ENCODE measurements at places on chromosomes 1 and 21.
A peak's percentile ranks its signal among the peaks of the same experiment; 100 is the strongest.

DNA sequence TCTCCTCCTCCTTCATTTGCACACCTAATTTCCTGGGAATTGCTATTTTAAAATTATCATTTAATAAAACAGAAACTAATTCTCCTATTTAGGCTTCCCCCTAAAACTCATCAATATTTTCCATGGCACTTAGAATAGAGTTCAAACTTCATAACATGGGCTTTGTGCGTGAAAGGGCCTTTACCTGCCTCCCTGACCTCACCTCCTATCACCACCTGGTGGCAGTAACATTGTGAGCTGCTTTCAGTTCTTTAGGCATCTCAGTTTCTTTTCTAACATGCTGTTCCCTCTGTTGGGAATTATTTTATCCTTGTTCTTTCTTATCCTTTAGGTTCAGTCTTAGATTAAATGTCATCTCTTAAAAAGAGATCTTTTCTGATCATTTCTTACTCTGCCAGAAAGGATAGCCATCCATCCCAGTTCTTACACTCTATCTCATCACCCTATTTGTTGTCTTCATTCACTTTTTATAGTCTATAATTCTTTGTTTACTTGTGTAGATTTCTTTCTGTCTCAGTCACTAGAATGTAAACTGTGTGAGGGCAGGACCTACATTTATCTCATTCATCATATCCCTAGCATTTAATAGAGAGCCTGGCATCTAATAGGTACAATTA is 133.8 kb upstream of the KIAA1614 start:
- peak; percentile 32 for DNase-seq

DNA sequence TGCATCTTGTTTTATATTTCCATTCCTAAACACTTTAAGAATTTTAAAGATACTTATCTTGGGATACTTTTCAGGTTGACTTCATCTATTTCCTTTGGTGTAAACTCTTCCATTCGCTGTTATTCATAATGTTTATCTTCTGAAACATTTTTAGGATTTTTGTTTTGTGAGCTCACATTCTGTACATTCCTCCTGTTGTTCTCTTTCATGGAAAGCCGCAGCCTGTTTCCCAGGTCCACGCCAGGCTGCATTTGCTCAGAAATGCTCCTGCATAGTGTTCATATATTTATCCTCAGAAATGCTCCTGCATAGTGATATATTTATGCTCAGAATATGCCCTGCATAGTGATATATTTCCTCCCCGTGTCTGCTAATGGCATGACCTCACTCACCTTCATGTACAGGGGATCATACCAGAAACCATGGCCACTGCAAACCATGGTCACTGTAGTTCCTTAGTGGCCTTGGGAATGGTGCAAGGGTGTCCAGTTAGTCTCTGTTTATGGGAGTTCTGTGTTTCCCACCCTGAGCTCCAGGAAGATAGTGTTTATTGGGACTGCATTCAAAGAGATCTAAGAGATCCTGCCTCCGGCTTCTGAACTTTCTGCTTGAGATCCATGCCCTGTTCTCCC is 153.9 kb upstream of the GREM2 start:
- DNase-seq: no peak

DNA sequence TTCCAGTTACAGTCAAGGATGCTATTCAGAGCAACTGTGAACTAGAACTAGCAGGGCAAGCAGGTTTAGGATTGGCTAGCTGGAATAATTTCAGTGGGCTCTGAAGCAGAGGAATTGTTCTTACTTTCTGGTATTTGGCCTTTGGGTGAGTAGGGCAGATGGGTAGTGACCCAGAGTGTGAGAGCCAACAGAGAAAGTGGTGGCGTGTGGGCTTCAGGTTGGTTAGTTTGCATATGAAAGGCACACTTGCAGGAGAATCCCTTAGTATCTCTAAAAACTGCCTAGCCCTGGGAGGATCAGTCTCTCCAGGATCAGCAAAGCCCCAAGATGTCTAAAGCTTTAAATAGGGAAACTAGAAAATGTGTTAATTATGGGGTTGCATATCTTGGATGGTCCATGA is 67.6 kb upstream of the LRRC8B start:
- DNase-seq: no peak

DNA sequence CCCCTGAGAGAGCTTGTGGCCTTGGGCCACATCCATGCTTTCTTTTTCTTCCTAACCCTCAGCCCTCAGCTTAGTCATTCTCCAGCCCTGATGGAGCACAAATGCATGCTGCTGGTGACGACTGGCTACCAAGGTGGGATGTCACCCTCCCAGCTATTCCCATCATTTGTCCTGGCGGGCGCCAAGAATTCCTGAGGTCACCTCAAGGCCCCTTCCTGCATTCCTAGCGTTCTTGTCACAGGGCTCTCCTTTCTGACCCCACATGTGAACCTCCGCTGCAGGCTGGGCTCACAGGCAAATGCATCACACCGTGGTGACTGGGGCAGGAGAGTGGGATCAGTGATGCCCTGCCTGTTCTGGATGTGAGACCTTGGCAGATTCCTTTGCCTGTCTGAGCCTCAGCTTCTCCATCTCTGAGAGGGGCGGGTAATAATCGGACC is 53.4 kb upstream of the IFFO2 start:
- no peak for DNase-seq

GRCh38 chr1:180928331-180929230 is 15.9 kb downstream of the KIAA1614 start:
- DNase-seq: no peak

DNA sequence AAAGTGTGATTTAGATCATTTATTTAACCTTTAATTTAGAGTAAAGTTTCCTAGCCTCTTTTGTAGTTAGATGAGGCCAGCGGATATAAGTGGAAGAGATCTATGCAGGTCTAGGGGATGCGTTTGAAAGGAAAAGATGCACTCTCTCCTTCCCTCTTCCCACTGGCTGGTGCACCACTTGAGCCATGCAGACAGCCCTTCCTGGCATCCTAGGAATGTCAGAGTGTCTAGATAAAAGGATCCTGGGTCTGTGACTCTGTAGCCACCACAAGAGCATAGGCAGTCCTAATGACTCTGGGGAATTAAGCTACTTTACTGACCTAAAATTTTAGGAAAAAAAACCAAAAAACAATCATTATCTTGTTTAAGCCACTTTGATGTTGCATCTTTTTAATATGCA is 16.0 kb upstream of the STUM start:
- no peak for DNase-seq

DNA sequence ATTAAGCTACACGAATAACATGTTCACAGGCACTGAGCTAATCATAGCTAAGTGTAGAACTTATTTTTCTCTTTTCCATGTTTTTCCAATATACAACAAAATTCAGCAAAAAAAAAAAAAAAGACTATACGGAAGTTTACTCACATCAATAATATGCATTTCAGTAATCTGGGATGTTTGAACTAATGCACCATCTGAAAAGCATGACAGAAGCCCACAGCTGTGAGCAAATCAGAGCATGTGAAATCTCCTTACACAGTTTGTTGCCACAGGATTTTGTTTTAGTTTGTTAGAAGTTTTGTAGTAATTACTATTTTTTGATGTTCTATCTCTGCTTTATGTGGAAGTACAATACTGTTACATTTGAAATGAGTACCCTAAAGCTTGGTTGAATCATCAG is 1051.7 kb downstream of the TTLL7 start:
- no peak for DNase-seq

- DNase-seq: no peak
Measured at GRCh38 chr1:163307479-163308171, 14.1 kb upstream of the NUF2 start.

DNA sequence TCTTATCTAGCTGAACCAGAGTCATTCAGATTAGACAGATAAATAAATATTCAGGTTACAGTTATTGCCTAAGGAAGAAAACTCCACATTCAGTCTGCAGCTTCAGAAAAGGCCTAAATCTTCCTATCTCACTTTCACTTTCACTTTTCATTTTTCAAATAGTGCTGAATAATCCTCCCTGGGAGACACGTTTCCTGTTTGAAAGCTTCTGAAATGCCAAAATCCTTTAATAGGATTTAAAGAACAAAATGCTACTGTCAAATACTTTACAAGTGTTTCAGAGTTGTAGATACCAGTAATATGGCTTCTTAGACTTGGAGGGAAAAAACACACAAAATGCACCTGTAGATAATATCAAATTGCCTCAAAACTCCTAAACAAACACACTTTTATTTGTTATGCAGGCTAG is 3.9 kb downstream of the PSMB2 start:
- no peak for DNase-seq

DNA sequence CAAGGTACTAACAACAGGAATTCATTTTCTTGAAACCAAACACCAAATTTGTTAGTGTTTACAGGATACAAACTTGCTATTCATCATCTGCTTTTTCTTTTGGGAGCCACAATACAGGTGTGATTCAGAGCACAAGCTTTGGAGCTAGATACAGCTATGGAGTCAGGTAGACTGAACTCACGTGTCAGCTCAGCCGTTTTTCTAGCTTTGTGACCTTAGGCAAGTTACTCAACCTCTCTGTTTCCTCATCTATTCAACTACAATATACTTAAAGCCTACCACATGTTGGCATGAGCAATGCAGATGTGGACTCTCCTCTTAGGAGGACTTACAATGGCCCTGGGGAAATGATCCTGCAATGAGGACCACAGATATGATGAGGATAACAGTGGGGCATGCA is 6.3 kb downstream of the HTR1D start:
- no peak for DNase-seq

- DNase-seq: no peak
Measured at GRCh38 chr1:81702079-81702715, 98.5 kb upstream of the ADGRL2 start.

GRCh38 chr1:112465122-112465521 is 43.6 kb upstream of the WNT2B start:
- no peak for DNase-seq

DNA sequence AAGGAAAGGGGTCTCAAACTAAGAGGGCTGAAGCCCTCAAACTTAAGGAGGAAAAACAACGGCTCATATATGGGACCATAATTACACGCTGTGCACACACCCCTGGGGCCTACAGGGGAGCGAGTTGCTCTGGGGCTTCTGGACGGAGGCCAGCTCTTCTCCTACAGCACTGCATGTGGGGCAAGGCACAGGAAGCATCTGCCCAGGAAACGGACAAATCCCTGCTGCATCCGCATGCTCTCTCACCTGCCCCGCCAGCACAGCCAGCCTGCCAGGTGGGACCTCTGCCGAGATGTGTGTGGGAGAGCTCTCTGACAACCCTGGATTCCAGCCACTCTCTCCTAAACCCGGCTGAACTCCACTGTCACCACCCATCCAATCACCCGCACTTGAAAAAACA is 54.1 kb downstream of the MRPL37 start:
- DNase-seq: no peak

DNA sequence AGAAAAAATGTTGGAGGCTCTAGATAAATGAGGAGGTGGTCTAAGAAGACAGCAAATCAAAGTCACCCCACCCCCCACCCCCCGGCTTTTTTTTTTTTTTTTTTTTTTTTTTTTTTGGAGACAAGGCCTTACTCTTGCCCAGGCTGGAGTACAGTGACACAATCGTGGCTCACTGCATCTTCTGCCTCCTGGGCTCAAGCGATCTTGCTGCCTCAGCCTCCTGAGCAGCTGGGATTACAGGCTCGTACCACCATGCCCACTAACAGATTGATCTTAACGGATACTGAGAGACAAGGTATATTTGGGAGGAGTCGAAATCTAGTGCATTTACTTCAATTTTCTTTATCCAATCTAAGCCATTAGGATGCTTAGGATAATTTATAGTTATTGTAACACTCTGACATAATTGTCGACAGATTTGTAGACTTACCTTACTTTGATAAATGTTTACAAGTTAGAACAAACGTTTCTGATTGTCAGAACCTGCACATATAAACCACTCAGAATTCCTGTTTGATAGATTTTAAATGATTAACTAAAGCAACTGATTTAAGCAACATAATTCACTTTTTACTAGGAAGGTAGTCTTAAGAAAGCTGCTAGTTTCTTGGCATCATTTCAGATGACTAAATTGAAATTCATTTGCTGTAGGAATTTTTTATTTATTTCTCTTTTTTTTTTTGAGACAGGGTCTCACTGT is 33.7 kb upstream of the NBL1 start:
- no peak for DNase-seq

DNA sequence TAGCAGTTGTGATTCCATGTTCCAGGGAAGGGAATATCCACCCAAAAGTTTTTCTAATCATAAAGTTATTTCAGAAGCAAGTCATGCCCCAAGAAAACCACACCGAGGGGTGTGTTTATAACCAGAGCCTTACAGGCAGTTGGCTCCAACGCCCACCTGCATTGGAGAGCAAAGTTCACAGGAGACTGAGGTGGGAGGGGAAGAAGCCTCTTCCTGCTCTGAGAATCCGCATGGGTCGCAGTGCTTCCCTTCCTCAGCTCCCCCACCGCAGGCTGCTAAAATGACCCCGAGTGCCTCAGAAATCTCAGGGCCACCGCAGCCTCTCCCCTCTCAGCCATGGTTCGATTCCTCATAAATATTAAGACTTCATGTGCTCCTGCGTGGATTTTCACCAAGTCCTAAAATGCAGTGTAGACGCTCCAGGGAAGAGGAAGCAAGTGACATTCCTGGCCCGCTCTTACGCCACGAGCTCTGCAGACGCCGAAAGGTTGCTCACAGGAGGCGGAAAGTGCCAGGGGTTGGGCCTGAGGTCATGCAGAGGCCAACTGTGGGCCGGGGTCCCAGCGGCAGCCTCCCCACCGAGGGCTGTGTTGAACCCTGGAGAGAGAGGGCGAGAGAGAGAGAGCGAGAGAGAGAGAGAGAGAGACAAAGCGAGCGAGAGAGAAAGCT is 13.4 kb upstream of the SPSB1 start:
- DNase-seq: no peak

GRCh38 chr1:115641762-115642167 is at the start of gene VANGL1:
VANGL1 (plus strand) TSS chr1:115641970; CDS start chr1:115651414, 9,444 bp downstream.
- DNase-seq: peak; percentile 50

- DNase-seq: no peak
Measured at GRCh38 chr1:202844935-202845334, 34.2 kb downstream of the PCAT6 start.

DNA sequence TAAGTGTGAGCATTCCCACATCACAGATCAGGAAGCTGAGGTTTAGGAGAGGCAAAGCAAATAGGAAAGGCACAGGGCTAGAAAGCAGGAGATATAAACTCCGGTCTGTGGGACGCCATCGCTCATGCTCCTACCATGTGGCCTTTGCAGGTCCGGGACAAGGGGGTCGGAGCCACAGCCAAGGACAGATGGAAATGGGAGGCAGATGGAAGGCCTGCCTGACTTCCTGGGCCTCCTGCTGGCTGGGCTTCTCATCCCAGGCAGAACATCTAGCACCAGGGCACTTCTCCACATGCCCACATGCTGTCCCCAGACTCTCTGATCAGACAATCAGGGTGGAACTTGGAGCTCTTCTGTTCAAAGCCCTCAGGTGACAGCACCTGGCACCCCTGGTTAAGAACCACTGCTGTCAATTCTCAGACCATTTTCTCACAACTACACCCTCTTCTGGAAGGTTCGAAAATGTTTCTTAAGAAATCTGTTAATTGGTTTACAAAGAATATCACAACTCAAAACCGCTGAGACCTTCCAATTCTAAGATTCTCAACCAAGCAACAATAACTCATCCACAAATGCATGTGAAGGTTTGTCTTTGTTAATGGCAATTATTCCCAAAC is 173.3 kb upstream of the EDN2 start:
- no peak for DNase-seq

Measured in HAP-1 (cell line).